Anterior cingulate cortex (tissue), 58 donors: ENCODE measurements at places on chromosomes 7 and 10.
A peak's percentile ranks its signal among the peaks of the same experiment; 100 is the strongest.

- DNase-seq = no peak
Observed at GRCh38 chr10:11677480-11677879, 64.7 kb upstream of the ECHDC3 start.

- no peak for DNase-seq
Observed at GRCh38 chr10:86167762-86168128, 198.8 kb downstream of the GRID1 start.

DNA sequence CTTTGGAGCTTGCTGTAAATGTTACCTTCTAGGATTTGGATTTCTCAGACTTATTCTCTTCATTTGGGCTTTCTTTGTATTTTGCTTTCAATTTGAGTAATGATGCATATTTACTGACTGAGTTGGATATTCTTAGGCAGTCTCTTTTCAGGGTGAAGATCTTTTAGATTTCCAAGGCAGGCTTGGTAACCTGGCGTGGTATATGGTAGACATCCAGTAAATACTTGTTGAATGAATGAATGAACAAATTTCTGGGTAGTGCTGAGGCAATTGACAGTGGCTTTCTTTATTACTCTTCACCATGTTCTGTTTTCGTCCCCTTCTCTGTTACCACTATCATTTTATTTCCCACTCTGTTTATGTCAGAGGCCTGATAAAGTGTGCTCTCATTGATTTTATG, 27.1 kb downstream of the BBS9 start:
- DNase-seq = no peak

DNA sequence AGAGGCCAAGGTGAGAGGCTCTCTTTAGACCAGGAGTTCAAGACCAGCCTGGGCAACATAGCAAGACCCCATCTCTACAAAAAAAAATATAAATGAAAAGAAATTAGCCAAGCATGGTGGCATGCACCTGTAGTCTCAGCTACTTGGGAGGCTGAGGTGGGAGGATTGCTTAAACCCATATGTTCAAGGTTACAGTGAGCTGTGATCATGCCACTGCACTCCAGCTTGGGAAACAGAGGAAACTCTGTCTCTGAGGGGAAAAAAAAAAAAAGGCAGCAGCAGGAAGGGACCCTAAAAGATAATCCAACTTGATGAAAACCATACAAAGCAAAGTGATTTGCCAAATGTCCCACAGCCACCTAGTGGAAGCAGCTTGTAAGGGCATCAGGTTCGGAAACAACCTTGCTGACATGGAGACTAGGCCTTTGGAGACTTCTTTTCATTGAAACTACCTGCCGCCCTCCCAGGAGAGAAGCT, 15.6 kb upstream of the PBLD start:
- no peak for DNase-seq

DNA sequence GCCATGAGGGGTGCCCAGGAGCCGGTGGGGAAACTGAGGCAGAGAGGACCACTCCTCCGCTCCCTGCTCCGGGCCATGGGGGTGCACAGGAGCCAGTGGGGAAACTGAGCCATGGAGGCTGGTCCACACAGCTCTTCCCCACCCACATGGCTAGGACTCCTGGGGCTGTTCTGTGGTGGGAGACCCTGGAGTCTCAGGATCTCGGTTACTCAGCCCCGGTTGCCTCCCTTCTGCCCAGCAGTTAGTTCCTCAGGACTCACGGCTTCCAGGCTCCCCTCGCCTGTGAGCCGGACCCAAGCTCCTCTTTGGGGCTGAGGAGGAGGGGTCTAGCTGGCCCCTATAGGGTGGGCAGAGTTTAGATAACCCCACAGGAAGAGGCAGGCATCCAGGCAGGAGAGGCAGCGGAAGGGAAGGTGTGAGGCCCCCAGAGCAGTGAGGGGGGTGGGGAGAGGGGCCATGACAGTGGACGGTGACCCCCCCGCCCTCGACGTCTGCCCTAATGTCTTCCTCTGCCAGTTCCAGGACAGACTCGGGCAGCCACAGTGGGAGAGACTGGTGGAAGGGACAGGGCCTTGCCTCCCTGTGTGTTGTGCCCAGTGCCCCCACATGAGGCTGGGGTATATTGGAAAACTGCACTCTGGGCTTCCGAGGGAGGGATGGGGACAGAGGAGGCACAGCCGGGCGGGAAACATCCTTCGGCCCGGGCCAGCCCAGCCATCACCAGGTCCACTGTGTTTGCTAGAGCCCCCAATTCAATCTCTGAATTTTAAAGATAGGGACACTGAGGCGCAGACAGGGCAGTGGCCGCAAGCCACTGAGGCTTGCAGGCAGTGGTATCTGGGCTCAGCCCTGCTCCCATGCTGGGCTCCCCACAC, 4.3 kb downstream of the ELFN1 start:
- DNase-seq = no peak

DNA sequence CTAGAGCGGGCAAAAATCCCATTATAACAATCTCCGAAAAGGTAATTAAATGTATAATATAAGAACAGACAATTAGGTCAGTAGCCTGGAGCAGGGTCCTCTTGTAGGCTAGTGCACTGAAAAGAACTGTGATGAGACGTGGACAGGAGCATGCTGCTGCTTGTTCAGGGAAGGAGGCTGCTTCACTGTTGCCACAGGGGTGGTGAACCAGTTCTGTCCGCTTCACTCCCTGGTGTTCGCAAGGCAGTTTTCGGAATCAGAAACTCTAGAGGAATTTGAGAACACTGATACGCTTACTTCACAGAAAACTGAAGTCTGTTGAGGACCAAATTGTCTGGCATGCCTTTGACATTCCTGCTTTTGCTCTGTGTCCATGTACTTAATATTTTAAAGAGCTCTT, 17.4 kb downstream of the ZNRF2 start:
- DNase-seq = no peak

GRCh38 chr7:159158125-159158887, 13.6 kb upstream of the VIPR2 start:
- DNase-seq = no peak

- DNase-seq = no peak
Observed at GRCh38 chr10:7397049-7398035, 13.5 kb downstream of the SFMBT2 start.

GRCh38 chr10:86253091-86254072, 113.2 kb downstream of the GRID1 start:
- DNase-seq = no peak

DNA sequence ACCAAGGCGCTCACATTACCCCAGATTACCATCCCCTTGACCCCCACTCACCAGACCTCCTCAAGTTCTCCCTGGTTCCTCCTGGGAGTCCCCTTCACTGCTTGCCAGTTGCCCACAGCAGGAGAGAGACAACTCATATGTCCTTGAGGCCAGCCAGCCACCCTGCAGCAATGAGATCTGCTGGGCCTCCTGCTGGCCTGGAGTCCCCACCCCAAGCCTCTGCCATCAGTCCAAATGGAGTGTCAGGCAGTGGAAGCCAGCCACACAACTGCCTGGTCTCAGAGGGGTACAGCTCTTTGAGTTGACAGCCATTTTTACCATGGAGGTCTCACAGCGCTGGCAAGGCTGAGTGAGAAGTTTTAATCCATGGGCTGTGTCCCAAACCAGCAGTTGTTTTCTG, 53.0 kb upstream of the EXOC4 start:
- DNase-seq = no peak

GRCh38 chr10:21993360-21994001, 10.0 kb downstream of the DNAJC1 start:
- DNase-seq = peak; percentile 3

GRCh38 chr7:151717415-151717814, 159.5 kb downstream of the PRKAG2 start:
- no peak for DNase-seq

- DNase-seq = no peak
Observed at GRCh38 chr10:86876748-86877147, 80.7 kb downstream of the MMRN2 start.

DNA sequence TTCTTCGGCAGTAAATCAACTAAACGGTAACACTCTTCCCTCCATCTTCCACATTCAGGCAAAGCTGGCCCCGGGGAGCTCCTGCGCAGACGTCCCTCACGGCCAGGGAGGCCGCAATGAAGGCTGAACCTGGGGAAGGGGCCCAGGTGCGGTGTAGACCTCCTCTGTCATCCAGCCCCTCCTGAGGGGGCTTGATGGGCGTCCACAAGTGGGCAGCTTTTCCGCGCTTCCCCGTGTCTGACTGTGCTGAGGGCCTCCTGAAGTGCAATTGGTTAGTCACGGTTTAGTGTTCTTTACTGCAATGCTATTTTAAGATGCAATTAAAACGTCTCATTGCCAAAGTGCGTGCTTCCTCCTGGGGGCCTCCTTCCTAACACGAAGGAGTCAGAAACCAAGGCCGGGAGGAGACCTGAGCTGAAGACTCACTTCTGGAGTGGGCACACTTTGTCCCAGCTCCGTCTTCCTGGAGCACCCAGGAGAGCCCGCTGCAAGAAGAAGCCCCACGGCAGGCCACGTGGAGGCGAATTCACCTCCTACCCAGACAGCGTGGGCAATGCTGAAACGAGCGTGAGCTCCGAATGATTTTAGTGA, 173.3 kb downstream of the ELFN1 start:
- no peak for DNase-seq

DNA sequence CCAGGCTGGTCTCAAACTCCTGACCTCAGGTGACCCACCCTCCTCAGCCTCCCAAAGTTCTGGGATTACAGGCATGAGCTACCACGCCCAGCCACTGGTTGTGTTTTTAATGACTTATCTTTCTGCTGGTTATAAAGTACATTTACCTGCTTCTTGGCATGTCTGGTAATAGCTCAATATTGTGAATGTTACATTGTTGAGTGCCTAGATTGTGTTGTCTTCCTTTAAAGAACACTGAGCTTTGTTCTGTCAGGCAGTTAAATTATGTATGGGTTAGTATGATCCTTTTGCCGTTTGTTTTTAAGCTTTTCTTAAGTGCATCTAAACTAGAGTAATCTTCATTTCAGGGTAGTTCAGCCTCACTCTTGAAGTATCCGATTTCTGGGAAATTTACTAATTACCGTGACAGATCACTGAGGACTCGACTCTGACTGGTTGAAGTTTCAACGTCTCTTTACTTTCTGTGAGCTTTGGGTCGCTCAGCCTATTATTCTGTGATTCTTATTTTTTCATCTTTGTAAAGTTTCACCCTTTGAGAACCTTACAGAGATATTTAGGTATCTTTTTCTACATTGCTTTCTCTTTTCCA, 617.4 kb downstream of the SORCS1 start:
- DNase-seq = no peak

DNA sequence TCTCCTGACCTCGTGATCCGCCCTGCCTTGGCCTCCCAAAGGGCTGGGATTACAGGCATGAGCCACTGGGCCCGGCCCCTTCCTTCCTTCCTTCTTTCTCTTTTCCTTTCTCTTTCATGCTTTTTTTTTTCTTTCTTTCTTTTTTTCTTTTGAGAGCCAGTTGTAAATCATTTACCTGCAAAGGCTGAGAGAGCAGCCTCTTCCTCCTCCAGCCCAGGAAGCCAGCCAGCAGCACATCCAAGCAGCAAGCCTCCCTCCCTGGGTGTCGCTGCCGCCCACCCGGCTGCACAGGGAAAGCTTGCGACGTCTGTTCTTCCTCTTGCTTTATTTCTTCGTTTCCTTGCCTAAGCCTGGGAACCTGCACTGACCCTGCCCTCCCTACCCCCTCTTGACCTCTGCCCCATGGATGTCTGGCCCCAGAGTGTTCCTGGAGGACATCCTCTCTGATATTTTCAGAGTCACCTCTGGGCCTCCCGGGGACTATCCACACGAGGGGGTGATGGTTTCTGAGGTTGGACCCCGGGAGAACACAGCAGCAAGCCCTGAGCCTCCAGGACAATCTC, 62.8 kb upstream of the MYL10 start:
- DNase-seq = no peak

DNA sequence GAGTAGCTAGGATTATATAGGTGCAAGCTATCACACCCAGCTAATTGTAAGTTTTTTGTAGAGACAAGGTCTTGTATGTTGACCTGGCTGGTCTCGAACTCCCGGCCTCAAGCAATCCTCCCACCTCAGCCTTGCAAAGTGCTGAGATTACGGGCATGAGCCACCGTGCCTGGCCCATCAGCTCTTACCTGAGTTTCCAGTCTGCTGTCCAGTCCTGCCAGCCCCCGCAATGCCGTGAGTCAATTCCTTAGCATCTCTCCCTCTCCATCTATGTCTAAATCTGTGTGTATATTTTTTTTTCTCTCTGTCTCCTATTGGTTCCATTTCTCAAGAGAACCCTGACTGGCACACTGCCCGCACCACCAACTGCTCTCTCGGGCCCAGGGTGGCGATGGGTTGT, 127.6 kb downstream of the ACTR3B start:
- no peak for DNase-seq

GRCh38 chr10:60849740-60850139, 71.5 kb downstream of the CDK1 start:
- DNase-seq = no peak
